ENCODE measurements at places on chromosomes 2 and 18. TPM values are rescaled to one million over a fixed set of nuclear protein-coding genes. Genes with fewer than 3 reads are reported as not detected.
A peak's percentile ranks its signal among the peaks of the same experiment; 100 is the strongest.

NEU4 gene
- total RNA-seq = 0.33 TPM

EVX2 gene
- not detected for total RNA-seq

DNA sequence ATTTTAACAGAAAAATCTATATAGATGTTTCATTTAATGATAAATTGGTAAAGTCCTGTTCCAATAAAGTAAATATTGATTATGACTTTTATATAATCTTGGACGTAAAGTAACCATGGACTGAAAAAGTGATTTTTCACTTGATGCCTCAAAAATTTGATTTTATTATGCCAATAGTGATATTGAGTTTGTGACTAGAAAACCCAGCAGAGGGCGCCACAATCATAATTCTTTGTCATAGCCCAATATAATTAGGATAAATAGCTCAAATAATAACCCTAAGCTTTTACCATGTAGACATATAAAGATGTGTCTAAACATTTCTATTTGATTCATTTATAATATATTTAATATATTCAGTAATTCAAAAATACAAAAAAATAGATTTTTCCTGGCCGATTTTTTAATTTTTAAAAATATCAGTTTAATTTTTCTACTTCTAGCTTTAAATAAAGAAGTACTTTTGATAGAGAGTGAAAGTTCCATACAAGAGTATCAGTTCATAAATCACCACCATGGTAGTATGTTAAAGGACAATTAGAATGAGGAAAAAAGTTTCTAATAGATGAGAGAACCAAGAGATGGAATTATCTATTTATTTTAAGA is 30.7 kb downstream of the CAMKMT start:
- DNase-seq = no peak

- no peak for DNase-seq
Observed at GRCh38 chr2:234166531-234166930, 116.0 kb downstream of the SPP2 start.

LIMS4 gene
- 2.0 TPM for total RNA-seq

- DNase-seq = no peak
Observed at GRCh38 chr2:205868773-205869333, 186.6 kb downstream of the NRP2 start.

UGT1A10 gene
- total RNA-seq = not detected

DNA sequence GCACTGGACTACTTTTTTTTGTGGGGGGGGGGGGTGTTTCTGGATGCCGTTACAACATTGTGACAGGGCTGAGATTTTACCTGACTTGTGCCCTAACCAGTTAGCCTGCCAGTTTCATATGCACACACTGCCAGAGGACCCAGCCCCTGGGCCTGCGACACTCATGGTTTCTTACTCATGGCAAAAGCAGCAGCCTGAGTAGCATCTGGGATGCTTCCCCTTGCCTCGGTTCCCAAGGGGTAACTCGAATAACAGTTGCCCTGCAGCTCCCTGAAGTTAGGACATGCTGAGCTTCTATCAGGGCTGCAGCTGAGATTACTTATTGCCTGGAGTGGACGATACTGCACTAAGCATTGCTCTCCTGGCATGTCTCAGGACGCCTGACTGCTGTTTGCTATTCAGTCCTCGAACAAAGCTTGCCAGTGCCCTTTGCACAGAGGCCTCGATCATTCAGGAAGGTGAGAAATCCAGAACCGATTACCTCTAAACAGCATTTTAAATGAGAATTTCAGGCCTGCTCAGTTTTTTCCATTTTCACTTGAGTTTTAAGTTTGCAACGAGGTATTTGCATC is 47.9 kb downstream of the TRPM8 start:
- DNase-seq = no peak

GRCh38 chr2:73998451-73998850 is 13.7 kb downstream of the TET3 start:
- no peak for DNase-seq

- DNase-seq = no peak
Observed at GRCh38 chr2:23430263-23430662, 45.3 kb downstream of the KLHL29 start.

DNA sequence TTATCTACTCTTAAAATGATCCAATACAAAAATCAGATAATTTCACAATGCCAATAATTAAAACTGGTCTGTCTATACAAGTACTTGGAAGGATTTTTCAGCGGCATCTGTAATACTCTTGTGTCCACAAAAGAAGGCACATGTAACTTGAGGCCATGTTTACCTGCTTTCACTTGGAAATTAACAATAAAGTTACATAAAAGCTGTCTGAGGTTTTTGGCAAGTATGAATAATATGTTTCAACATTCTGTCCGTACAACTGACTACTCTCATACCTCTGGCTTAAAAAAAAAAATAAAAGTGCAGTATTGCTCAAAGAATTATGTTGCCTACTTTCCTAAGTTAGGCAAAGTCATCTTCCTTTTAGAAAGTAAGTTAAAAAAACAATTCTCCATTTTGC is 253.6 kb downstream of the NBAS start:
- DNase-seq = no peak

DNA sequence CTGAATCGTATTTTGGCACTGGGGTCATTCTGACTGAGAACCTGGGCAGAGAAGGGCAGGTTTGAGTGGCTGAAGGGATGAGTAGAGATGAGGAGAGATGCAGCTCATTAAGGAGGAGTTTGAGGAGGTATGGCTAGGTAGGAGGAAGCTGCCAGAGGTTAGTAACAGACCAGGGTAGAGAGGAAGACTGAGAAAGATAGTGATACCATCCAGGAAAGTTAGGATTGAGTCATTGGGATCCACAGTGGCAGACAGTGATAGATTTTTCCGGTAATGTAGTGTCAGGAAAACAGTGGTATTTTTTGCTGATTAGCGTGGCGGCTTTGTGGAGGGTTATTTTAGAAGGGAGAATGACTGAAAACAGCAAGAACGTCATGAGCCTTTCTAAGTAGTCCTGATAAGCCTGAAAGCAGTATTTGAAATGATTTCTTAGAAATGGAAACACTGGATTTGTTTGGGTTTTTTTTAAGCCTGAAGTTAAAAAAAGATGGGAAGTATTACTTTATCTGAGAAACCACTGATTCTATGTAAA is 65.6 kb upstream of the STON1 start:
- no peak for DNase-seq

GRCh38 chr2:113229795-113230194 is 48.9 kb downstream of the PAX8 start:
- DNase-seq = no peak

GRCh38 chr2:219178377-219179175 is 501 bp downstream of the RETREG2 start:
- peak; percentile 62 for DNase-seq

B4GALT6 gene
- 2.9 TPM for total RNA-seq

TTLL4 gene
- 29.0 TPM for total RNA-seq

- no peak for DNase-seq
Observed at GRCh38 chr2:44566059-44566458, 204.3 kb downstream of the CAMKMT start.

DNA sequence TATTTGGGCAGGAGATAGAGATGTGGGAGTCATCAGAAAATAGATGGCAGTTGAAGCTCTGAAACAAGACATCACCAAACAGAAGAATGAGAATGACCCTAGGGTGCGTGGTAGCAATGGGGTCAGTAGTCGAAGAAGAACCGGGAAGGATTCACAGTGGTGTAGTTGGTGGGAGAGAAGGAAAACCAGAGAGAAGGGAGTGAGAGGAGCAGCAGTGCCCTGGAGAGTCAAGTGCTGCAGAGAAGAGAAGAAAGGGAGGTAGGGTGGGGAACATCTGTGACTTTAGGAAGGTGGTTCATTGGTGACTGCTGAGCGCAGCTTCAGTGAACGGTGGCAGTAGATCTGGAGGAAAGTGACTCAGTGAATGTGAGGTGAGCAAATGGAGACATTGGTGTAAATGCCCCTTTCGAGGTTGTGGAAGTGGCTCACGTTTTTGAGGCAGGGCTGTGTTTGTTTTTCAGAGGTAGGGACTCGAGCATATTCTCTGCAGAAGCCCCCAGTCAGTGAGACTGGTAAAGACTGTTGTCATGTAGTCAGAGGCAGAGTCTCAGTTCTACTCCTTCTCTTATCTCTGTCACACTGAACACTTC is 36.4 kb downstream of the CDC42EP3 start:
- DNase-seq = no peak

SNTG2 gene
- 4.6 TPM for total RNA-seq

DNA sequence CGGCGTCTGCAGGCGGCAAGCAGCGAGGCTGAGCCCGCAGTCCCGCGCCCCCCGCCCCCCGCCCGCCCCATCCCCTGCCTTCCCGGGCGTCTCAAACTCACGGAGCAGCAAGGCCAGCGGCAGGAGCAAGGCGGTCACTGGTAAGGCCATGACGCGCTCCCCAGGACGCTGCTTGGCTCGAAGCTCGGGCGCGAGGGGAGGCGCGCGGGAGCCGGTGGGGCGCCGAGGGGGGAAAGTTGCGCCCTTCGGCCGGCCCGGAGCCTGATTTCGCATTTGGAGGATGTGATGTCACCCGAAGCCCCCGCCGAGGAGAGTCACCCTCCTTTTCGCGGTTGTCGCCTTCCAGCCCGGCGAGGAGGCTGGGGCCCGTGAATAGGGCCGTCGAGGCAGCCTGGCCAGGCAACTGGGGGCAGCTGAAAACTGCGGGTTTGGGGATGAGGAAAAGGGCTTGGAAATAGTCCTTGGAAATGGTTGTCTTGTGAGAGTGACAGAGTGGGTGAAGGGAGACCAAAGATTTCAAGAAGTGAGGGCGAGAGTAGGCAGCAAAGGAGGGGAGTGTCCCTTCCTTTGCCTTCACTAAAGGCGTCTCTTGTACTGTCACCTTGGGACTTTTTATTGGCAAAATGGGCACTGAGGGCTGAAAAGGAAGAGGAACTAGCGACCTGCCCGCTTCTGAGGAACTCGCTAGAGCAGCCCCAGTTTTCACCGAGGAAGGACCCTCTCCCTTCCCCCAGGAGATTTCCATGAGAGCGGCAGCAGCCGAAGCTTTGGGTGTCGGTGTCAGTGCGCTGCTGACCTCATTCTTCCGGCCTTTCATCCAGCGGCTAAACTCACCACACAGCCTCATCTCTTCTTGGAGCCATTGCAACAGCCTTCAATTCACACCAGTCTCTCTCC is at the start of gene CD8A:
Gene CD8A (minus strand): TSS at position 238 of the 897 bp plus-strand sequence. CDS start 88 bp downstream, at position 150.
- no peak for DNase-seq

DNA sequence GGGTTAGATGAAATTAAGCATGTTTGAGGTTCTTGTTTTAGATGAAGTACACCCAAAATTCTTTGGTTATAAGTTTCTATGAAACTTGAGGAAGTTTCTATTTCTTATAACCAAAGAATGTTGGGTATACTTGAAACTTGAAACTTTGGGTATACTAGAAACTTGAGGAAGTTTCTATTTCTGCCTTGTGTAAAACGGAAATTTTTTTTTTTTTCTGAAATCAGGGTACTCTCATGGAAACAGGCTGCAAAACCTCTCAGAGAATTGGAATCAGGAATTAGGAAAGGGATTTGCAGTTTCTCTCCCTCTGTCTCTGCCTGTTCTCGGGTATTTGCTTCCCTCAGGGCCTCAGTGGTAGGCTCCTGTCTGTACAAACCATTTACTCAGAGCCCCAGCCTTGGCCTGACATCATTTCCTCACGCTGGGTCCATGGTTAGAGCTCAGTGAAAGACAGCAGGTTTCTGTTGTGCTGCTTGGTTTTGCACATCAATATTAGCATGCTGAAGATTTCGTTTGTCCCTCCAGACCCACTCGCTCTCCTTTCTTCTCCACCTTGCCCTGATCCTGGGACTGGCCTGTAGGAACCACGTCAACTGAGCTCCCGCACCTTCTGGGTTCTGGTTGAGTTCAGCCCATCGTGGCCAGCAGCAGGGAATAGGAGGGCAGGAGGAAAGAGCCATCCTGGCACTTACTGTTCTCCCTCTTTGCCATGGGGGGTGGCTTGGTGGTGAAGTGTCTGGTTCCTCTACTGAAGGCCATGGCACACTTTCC is 106.4 kb downstream of the POLR1A start:
- DNase-seq = no peak

DNA sequence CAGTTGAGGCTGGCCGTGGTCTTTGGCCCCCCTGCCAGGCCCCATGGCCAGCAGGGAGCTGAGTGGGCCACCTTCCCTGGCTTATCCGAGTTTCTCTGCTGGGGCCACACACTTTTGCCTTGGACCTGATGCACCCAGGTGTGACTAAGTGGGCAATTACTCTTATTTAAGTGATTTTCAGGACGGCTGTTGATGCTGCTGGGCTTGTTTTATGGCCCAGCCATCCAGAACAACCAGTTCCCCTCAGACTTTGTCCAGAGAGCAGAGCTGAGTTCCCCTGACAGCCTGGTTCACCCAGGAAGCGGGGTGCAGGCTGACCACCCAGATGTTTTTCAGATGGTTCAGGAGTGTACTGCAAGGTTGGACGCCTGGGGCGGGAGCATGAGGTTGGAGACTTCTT is 68.8 kb downstream of the GLI2 start:
- no peak for DNase-seq

NPPC gene
- 0.66 TPM for total RNA-seq

GRCh38 chr2:211455216-211455841 is 898.9 kb downstream of the CPS1 start:
- no peak for DNase-seq

DNA sequence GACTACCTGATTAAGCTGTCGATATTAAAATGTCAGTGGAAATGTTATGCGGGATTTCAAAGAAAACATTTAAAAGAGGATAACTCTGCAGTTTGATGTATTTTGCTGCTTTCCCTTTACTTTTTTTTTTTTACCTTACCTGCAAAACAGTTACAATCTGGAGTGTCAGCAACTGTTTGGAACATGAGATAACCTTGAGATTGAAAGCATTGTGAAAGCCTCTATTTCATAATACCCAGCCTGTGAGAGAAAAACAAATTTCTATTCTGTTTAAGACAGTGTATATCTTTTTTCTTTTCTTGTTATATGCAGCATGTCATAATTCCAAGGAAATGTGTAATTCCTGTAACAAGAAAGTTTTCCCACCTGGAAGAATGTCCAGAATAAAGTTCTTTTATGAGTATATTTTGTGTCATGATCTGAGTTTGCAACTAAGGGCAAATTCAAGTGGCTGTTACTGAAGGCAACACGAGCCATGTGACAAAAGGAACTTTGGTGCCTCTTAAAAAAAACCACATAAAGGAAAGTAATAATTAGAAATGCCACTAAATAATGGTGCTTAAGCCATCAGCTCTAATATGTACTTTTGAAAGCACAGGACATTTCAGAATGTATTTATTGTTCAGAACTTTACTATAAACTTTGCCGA is 297.0 kb upstream of the DSEL start:
- no peak for DNase-seq

RESP18 gene
- not detected for total RNA-seq

Measured in breast epithelium (tissue), 4 donors.